B cell (primary cell): ENCODE measurements at places on chromosomes 6 and 20.
A peak's percentile ranks its signal among the peaks of the same experiment; 100 is the strongest.

GRCh38 chr6:108546079-108547049 lies 14.4 kb upstream of the FOXO3 start:
- DNase-seq = no peak

GRCh38 chr6:42128460-42129359 lies 13.7 kb downstream of the C6orf132 start:
- no peak for DNase-seq

- DNase-seq = peak; percentile 53
Measured at GRCh38 chr6:52407467-52407866, 12.7 kb upstream of the EFHC1 start.

- no peak for DNase-seq
Measured at GRCh38 chr6:105330913-105331312, 72.0 kb downstream of the PREP start.

DNA sequence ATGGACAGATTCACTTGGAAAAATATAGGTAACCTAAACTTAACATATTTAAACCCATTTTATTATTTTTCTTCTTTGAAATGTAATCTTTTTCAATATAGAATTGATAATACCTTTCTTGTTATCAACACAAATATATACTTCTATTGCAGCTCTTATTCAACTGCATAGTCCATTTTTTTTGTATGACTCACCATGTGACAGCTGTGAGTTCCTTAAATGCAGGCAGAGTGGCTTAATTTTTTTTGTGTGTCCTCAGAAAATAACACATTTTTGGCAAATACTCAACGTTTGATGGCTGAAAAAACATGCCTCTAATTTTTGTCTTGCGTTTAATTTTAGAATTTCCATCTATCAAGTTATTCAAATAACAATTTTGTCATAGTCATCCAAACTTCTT lies 454.8 kb downstream of the PHF3 start:
- no peak for DNase-seq

DNA sequence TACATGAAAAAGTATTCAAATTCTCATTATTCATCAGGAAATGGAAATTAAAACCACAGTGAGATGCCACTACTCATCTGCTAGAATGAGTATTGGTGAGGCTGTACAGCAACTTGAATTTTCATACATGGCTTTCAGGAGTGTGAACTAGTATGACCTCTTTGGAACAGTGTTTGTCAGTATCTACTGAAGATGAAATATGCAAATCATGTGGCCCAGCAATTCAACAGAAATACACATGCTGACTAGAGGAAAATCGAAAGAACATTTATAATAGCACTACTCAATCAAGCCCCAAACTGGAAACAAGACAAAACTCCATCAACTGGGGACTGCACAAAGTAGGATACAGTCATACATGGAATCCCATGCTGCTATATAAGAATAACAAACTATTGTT lies 102.2 kb downstream of the DCDC2 start:
- DNase-seq = no peak
